ENCODE measurements at places on chromosomes 7 and 10.
A peak's percentile ranks its signal among the peaks of the same experiment; 100 is the strongest.

DNA sequence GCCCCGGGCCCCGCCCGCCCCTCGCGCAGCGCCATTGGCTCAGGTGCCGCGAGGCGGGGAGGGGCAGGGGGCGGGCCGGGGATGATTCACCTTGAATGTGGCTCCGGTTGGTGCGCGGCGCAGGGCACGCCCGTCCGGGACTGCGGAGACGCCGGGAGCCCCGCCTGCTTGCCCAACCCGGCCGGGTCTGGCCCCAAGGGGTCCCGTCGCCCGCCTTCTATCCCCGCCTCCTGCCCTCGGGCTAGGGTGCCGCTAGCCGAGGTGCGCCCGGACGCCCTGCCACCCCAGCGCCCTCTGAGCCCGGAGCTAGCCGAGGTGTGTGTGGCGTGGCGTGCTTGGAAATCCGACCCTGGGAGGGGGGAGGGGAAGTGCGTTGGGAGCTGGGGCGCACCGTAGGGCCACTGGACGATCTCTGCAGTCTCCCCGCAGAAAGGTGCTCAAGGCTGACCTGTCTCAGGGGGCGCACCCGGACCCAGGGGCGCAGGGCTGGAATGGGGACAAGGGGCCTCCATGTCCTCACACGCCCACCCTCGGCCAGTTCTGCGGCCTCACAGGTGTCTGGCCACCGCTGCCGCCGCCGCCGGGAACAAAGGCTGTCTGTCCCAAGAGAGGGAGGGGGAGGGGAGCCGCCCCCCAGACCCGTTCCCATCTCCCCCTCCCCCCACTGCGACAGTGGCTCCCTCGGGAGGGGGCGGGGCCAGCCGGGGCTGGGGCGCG is 168.9 kb downstream of the NRF1 start:
- DNase-seq, result peak; percentile 72

GRCh38 chr7:120327054-120327453 is 54.1 kb downstream of the KCND2 start:
- DNase-seq, result no peak

DNA sequence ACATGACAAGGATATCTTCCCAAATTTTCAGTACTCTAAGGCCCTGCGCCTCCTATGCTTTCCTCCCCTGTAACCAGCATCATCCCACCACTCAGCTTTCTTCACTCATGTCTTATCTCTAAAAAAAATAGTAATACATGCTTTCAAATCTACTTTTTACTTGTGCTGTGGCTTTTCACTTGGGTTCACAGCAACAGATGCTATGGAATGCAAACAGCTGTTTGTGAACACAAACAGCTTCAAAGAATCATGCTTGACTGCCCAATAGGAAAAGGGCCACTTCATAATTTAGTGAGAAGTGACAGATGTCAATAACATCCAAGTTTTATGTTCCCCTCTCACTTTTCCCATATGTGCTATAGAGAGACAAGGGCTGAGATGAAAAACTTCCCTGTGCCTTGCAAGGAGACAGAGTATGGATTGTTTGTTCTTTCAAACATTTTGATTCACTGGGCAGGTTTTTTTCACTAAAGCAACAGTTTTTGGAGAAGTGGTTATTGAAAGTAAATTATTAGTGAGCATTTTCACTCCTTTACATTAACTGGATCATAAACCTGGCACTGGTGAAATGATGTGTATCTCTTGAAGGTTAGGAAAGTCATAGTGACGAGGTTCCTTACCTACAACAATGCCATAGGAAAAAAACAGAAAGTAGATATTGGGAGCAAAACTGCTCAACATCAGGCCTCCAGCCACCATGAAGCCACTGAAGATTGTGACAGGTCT is 37.3 kb downstream of the SLC16A9 start:
- DNase-seq, result no peak

- DNase-seq, result no peak
Measured at GRCh38 chr7:25517906-25518305, 289.6 kb upstream of the NPVF start.

GRCh38 chr7:42677751-42678699 is 233.8 kb downstream of the C7orf25 start:
- peak; percentile 82 for DNase-seq

- DNase-seq, result peak; percentile 51
Measured at GRCh38 chr10:115772606-115773005, 500.4 kb downstream of the GFRA1 start.

DNA sequence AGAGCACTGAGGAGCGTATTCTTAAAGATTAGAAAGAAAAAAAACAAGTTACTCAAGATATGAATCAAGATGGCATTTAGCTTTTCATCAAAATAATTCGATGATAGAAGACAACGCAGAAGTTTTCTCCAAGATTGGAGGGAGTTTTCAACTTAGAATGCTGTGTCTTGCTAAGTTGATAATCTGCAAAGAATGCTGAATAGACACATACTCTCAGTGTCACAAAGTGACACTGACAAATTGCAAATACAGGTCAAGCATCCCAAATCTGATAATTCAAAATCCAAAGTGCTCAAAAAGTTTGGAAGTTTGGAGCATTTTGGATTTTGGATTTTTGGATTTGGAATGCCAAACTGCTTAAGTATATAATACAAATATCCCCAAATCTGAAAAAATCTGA is 243.8 kb downstream of the BBS9 start:
- no peak for DNase-seq

DNA sequence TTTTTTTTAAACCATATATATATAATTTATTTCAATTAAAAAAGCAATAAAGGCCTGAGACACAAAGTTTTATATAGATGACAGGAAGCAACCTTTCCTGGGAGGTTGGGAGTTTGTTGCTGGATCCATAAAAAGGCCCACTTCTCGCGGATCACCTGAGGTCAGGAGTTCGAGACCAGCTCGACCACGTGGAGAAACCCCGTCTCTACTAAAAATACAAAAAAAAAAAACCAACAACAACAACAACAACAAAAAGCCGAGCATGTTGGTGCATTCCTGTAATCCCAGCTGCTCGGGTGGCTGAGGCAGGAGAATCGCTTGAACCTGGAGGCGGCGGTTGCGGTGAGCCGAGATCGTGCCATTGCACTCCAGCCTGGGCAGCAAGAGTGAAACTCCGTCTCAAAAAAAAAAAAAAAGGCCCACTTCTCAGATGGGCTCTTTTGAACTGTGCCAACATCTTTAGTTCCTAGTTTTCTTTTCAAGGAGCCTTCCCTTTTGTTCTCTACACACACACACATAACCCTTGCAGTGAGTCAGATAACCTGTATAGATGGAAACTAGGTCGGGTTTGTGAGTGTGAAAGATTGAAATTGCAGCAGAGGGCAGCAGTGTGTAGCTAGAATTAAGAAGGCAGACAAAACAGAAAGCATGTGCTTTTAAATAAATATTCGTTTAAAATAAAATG is 1.2 kb upstream of the SMNDC1 start:
- peak; percentile 92 for DNase-seq

DNA sequence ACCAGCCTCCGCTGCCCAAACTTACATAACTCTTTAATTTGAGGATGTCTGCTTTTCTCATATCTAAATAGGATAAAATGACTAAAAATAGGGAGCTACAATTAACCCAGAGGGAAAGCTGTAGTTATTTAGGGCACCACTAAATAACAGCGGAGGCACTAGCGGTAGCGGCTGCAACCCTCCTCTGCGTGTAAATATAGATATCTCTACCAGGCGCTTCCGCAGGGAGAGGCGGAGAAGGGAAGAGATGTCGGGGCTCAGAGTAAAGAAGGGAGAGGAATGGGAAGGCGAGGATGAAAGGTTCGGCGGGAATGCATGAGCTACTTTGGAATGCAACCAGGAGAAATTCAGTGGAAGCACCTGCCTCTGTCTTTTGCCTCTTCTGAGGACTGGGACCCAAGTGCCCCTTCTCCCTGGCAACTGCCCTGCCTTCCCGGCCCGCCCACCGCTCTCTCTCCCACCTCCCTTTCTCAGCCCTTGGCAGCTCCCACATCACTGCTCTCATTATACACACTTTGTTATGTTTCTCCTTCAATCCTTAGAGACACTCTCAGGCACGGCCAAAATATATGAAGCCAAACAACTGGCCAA is 698.3 kb downstream of the PARD3 start:
- no peak for DNase-seq

- DNase-seq, result no peak
Measured at GRCh38 chr7:130884437-130885417, 150.7 kb upstream of the KLF14 start.

GRCh38 chr10:46253076-46254006 is 33.5 kb upstream of the ANTXRL start:
- no peak for DNase-seq

- DNase-seq, result peak; percentile 31
Measured at GRCh38 chr7:85851571-85852193, 664.8 kb upstream of the SEMA3D start.

DNA sequence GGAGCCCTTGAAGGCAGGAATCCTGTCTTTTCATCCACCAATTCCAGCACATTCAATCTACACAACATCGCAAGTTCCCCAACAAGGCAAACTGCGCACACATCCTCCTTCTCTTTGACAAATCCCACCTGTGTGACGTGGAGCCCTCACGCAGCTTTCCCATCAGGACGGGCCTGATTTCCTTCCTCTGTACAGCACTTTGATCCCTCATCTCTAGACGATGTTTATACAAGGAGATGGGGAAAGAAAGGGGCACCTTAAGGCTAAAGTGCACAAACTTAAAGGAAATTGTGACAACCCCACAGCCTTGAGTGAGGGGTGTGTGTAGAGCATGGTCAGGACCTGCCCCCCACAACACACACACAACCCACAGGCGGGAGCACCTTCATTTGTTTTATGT is 97.2 kb downstream of the PRKAG2 start:
- DNase-seq, result no peak

DNA sequence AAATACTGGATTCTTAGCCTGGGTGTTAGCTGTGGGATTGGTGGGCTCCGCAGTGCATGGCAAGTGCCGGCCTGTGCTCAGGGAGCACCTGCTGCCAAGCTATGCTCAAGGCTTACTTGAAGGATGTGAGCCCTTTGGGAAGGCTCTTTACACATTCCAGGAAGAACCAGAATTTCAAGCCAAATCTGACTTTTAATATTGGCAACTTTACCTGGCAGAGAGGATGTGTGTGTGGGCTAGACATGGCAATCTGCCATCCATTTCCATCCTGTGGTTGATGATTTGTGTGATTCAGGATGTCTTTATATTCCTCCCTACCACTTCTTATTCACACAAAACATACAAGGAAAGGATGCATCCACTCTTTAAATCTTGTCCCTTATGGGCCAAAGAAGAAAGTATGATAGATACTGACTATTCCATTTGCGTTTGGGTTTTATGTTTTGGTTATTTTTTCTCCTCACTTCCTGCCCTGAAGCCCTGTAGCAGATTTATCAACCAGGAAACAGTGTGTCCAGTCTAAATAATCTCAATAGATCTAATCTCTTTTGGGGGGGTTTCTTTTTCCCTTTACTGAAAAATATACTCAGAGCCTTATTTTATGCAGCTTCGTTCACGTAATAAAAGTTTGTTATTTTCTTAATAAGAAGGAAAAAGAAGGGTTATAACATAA is 247.1 kb downstream of the COBL start:
- no peak for DNase-seq

- no peak for DNase-seq
Measured at GRCh38 chr10:12539350-12540164, 190.2 kb downstream of the CAMK1D start.

DNA sequence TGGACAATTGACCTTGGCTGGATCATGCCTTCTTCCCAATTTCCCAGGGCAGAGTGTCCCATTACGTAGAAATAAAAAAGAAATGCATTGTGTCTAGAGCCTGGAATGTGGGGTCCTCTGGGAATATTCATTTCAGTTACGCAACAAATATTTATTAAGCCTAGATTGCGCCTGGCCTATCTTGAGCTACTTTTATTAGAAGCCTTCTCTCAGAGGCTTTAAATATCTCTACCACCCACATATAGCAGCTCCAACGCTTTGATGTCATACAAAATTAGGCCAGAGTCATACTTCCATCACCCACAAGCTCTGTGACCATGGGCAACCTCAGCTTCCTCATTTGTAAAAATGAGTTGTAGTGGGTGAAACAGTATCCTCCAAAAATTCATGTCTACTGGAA is 24.9 kb upstream of the CARD11 start:
- no peak for DNase-seq

- no peak for DNase-seq
Measured at GRCh38 chr7:139937715-139938114, 108.7 kb downstream of the TBXAS1 start.

DNA sequence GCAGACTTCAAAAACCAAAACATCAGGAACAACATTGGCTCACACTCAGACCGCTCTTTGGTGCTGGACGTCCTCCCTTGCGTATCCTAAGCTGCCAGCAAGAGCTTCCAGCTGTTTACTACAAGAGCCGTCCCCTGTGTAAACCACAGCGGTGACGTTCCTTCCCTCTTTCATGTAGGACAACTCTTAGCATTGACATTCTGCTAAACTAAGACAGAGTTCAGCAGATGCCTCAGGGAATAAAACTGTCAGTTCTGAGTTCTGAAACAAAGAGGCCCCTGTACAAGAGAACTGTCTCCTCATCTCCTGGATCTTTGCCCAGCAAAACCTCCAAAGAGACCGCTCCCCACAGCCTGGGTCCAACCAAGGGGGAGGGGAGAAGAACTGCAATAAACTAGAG is 57.8 kb upstream of the OPALIN start:
- DNase-seq, result peak; percentile 41

- no peak for DNase-seq
Measured at GRCh38 chr7:68247571-68247970, 1250.9 kb downstream of the TYW1 start.

GRCh38 chr10:58140054-58140453 is 127.6 kb downstream of the IPMK start:
- DNase-seq, result no peak

DNA sequence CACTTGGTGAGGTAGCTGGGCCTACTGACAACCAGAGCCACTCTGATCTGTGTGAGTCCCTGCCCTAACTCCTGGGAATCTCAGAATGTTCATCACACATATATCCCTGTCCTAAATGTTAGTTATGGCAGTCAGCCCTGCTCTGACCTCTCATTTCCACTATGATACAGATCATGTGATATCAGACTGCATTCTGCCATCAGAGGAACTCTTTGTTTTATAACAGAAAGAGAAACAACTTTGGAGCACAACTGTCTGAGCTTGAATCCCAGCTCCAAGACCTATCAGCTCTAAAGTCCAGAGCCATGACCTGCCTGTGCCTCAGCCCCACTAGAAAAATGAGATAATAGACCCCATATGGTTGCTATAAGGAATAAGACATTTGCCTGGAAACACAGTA is 54.6 kb upstream of the ABCB4 start:
- DNase-seq, result no peak

DNA sequence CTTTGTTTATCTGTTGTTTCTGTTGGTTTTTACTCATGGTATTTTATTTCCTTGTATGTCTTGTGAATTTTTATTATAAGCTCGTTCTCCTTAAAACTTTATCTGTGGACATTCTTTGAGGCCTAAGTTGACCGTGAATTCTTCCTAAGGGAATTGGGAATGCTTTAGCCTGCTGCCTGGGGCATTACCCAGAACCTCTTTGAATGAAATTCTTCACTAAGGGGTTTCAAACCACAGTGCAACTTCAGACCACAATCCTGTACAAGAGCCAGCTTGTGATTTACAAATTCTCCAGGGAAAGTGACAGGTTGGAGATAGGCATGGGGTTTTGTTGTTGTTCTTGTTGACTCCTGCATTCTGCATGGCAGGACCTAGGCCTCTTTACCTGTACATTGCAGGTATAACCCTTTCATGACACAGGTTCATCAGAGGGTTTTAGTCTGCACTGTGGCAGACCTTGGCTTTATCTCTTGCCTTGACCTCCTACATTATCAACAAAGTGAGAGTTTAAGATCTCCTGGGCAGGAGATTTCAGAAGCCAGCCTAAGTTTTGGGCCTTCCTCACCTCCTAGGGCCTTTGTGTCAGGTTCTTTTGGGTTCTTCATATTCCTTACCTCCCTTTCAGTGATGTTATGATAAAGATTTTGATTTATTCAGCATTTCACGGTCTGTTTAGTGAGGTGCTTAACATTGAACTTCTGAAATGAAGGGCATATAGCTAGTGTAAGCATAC is 70.2 kb downstream of the ABCC2 start:
- DNase-seq, result no peak

All from foreskin keratinocyte (primary cell).